ENCODE measurements at places on chromosomes 3 and 15.
A peak's percentile ranks its signal among the peaks of the same experiment; 100 is the strongest.

DNA sequence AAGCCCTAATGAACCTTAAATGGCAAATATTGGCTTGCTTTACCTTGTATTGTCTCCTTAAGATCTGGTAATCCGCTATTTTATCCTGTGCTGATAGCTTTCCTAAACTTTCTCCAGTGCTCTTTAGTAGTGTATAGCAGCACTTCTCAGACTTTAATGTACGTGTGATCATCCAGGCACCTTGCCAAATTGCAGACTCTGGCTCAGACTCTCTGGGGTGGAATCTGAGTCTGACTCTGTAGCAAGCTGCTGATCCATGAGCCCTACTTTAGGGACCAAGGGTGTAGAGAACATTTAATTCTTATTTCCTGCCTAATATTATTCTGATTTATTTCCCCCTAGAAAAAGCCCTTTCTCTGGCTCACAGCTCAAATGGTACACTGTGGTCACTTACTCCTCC, 518.8 kb upstream of the ZNF385D start:
- no peak for DNase-seq

DNA sequence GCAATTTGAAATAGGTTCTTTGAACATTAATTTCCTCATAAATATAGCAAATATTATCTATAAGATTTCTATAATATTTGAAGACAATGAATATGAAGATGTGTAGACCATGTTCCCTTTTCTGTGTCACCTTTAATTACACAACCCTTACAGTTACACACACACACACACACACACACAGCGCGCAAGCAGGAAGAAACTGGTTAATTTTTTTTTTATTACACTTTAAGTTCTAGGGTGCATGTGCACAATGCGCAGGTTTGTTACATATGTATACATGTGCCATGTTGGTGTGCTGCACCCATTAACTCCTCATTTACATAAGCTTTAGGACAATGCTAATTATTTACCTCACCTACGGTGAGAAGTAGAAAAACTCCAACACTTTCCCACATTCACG, 122.9 kb downstream of the TPRG1 start:
- DNase-seq: no peak

GRCh38 chr3:30753766-30754165, 140.7 kb downstream of the GADL1 start:
- DNase-seq: no peak

DNA sequence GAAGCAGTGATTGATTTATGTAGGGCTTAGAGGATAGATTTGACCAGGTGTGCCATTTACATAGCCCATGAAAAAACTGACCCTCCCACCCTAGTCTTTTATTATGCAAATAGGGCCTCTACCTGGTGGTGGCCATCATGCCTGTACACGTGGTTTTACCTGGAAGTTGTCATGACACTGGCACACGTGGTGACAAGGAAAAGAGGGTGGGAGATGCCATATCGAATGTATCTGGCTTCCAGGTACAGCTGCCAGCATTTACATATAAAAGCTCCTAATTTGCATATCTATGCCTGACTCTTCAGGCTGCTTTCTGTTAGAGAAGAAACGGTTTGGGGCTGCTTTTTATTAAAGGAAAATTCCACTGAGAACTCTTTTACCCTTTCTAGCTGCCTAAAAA, 35.0 kb upstream of the DNAJC13 start:
- DNase-seq: no peak

GRCh38 chr3:4139462-4140140, 163.6 kb upstream of the SETMAR start:
- DNase-seq: no peak

- DNase-seq: no peak
Measured at GRCh38 chr3:71859123-71859519, 74.2 kb upstream of the PROK2 start.

GRCh38 chr3:177537612-177538011, 340.3 kb upstream of the TBL1XR1 start:
- DNase-seq: no peak

DNA sequence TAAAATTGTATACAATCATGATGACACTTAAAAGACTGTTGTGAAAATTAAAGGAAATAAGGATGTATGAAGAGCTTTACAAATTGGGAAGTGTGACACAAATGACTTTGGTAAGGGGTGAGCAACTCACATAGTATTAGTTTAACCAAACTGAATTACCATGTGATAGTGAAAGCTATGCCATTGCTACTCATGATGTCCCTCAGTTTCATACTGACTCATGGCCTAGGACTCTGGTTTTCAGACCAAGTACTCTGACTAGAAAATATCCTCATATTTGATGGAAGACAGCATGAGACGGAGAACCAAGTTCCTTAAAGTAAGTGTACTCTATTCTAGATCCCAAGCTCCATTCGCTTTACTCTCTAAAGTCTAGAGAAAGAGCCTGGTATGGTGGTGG, 203.2 kb upstream of the ICE2 start:
- no peak for DNase-seq

GRCh38 chr15:65354835-65355172, 23.0 kb downstream of the IGDCC3 start:
- DNase-seq: no peak

GRCh38 chr3:98886525-98886924, 15.0 kb downstream of the DCBLD2 start:
- DNase-seq: no peak

DNA sequence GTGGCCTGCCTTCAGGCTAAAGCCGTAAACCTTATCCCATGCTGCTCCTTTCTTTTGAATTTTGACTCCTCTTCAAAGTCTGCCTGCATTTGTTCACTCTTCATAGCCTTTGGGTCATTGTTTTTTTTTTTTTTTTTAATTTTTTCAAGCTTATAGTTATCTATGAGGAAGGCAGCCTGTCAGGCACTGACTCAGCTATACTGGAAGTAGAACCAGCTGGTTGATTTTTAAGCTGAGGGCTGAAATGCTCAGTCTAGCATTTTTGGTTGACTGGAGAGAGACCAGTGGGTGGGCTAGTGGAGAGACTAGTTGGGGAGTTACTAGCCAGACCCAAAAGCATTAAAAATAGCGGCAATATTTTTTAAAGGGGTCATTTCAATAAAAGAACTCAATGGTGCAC, 44.1 kb downstream of the C3orf20 start:
- DNase-seq: no peak

DNA sequence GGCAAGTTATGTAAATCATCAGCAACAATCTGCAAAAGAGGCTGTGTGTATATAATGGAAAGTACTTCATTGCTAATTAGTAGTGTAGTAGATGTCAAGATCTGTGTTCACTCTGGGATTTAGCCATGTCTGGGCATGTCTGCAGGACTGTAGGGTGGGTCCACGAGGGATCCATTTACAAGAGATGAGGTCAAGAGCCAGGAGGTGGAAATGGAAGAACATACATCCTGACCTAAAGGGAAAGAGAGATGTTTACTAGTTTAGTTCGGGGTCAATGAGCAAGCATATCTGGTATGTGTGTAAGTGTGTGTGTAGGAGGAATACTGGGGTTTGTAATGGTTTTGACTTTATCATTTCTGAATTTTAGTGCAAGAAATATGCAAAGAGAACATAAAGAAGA, 171.5 kb upstream of the NANOGP8 start:
- DNase-seq: no peak

DNA sequence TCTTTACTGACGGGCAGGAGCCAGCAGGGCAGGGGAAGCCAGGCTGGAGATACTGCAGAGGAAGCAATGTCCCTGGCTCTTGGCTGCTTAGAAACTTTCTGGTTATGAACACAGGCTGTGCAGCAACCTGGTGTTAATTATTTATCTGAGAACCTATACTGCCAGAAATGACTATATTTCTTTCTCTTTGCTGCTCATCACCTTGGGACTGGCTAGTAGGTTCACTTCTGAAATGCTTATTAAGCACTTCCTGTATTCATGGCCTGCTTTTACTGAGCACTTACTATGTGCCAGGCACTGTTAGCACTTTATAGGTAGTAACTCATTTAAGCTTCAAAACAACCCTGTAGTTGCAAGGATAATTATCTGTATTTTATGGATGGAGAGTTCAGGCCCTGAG, 57.6 kb downstream of the RAB11A start:
- DNase-seq: no peak

DNA sequence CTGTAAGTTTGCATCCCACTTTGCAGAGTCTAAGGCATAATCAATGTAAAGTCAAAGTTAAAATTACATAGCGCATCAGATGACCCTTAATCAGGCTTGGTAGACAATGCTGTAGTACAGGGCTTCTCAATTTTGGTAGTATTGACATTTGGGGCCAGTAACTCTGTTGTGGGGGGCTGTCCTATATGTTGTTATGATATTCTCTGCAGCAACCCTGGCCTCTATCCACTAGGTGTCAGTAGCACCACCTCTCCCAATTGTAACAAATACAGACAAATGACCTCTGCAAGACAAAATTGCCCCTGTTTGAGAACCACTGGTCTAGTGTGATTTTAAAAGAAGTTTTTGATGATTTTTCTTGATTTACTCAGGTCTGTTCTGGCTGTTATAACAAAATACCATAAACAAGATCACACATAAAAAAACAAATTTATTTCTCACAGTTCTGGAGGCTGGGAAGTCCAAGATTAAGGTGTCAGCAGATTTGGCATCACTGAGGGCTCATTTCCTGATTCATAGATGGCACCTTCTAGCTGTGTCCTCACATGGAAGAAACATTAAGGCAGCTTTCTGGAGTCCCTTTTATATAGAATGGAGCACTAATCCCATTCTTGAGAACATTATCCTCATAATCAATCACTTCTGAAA, 37.6 kb upstream of the SLC9A9 start:
- peak; percentile 31 for DNase-seq

DNA sequence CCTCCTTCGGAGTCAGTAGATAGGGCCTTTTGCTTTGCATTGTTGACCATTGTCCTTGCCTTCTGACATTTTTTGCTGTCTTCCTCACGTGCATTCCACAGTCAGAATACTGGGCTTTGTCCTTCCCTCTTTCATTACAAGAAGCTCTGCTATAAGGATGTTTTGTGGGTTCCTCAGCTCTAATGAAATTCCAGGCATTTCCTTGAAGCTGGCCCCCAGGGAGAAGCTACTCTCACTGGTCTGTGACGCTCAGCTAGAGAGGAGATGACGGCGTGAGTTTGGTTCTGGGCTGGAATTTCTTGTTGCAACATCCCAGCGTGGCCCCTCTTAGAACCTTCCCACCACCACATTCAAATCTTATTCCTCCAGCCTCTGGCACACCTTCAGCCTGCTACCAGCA, 210.2 kb downstream of the TJP1 start:
- no peak for DNase-seq

GRCh38 chr3:184180165-184180564, 5.5 kb downstream of the AP2M1 start:
- DNase-seq: no peak

DNA sequence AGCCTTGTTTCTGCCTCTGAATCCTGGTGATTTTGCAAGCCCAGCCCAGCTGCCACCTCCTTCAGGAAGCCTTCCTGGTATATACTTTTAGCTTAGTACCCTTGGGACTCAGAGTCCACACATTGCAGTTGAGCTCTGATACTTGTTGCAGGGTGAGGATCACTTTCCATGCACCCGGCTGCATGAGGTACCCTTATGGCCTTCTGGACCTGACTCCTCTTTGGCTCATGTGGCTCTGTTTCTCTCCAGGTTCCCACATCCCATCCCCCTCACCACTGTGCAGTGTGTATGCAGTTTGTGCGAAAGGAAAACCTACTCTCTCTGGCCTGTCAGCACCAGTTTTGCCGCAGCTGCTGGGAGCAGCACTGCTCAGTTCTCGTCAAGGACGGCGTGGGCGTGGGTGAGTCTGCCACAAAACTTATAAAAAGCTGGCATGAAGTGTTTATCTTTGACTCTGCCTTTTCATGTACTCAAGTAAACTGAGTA, 23.1 kb upstream of the P4HTM start:
- DNase-seq: peak; percentile 83

- DNase-seq: no peak
Measured at GRCh38 chr15:76440441-76440840, 103.9 kb downstream of the ISL2 start.

- no peak for DNase-seq
Measured at GRCh38 chr3:130480736-130481135, 36.2 kb upstream of the COL6A6 start.

DNA sequence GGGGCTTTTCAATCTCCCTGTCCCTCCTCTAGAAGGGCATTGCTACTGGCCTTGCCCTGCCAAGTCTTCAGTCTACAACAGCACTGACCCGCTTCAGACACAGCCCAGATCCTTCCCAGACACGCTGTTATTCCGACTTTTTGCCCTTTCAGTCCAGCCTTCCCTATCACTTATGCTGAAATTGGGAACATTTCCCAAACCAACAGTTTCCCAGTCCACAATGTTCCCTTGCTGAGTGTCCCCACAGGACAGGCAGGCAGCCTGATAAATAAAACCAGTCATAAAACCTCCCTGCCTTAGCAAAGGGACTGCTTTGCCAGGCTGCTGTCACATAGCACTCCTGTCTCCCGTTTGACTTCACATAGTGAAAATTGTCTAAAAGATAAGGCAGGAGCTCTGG, 43.5 kb downstream of the GOLGA6L2 start:
- no peak for DNase-seq
